ENCODE measurements at places on chromosomes 5 and 9.
A peak's percentile ranks its signal among the peaks of the same experiment; 100 is the strongest.

DNA sequence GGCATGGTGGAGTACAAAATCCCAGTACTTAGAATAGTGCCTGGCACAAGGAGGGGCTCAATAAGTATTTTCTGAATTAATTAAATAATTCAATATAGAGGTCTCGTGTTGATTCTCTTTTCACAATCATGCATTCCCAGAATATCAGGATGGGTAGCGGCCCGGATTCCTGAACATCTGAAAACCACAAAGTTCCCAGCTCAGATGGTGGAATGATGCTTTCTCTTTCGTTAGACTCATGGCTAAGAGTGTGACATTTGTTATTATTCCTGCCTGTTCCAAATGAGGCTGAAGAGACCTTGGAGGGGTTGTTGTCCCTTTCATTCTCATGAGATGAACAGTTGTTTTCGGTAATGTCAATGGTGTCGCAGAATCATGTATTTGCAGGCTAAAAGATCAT, 95.4 kb upstream of the LIFR start:
- DNase-seq, result no peak

DNA sequence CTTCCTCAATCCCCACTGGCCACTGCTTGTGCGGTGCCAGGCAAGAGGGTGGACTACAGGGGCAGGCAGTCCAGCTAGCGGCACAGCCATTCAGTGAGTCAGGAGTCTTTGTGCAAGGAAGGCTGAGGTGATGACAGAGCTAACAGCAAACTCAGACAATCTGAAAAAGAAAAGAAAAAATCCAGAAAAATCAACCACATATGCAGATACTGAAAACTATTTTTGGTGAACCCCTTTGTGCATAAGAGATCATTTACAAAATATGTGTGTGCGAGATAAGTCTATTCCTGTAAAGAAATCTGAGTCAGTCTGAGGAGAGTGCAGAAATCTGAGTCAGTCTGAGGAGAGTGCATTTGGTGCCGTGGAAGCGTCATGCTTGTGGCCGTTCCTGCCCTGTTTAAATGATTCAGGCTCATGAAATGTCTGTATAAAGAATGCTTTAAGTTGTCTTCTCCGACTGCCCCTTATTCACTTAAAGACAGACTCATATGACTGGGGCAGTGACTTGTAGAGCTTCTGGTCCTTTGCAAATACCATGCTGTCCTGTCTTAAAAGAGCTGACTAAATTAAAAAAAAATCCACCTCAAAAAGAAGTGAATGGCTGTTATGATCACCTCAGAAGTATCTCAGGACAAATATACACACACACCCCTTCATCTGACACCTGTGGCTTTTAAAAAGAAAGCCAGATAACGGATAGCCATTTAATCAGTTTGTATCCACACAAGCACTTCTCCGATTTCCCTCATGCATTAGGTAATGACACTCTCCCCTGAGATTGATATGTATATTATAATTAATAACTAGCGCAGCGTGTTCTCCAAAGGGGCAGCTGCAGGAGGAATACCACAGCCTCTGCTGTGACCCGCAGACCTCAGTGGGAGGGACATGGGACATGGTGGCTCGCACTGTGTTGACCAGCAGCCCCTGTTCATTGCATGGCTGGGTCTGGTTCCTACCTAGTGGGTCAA, 47.3 kb downstream of the TRIO start:
- DNase-seq, result peak; percentile 99

GRCh38 chr5:139268364-139269202, 25.0 kb upstream of the MATR3 start:
- no peak for DNase-seq

DNA sequence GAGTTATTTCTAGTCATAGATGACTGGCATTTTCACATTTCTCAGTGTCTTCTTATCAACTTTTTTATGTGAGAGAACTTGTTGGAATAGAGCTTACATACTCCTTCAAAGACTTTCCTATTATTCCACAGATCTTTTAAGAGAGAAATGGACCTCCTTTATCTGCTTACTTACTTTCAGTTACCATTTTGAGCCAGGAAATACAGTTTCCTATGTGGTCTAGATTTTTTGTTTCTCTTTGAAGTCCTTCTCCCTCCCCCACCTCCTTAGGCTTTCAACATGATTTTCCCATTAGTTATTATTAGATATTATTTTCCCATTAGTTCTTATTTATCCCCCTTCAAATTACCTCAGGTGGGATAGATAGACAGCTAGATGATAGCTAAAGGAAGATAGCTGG, 289.1 kb upstream of the ITGA1 start:
- DNase-seq, result no peak

DNA sequence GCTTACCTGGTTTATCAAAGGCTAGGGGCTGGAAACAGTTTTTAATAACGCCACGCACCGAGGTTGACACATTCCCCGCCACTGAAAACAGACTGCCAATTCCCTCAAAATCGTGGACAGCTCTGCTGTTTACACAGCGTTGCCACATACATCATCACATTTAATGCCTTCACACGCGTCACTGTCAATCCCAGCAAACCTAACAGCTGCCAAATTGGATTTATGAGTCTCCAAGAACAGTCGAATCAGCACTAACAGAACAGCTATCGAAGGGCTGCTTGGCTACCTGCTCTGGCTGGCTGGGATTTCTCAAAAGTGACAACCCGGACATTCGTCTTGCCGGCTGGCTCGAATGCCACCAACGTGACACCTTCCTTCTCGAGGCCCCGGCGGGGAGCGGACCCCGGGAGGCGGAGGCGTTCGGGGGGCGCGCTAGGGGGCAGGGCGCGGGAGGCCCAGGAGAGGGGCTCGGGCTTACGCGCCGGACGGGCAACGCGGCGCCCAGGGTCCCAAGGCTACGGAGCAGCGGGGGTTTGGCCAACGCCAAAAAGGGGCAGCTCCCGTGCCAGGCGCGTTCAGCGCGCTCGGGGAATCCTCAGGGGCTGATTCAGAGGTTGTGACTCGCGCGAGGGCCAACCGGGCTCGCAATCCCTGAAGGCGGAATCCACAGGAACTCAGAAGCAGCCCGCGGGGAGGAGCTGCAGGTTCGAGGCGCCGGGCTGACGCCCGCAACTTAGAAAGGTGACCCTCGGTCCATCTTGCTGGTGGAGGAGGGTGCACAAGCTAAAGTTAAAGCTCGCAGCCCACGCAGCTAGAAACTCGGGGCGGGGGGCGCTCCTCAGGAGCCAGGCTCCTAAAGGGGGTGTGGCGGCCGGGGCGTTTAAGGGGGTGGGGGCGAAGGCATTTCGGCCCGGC, 1.2 kb downstream of the CDC14B start:
- DNase-seq, result peak; percentile 54

DNA sequence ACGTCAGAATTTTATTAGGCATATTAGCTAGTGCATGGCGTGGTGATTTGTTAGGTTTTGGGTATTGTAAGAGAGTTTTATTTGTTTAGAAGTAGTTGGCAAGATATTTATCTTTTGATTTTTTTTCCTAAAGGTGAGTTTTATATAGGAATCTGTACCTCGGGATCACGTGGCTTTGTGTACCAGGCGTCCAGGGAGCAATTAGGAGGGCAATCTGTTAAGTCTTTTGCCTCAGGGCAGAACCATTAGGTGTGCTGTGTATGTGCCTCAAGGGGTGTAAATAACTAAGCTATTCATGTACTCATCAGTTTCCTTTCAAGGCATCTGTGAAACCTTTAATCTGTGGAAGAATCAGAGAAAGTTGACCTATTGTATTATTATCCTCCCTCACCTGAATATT, 39.4 kb downstream of the ZSWIM6 start:
- no peak for DNase-seq

DNA sequence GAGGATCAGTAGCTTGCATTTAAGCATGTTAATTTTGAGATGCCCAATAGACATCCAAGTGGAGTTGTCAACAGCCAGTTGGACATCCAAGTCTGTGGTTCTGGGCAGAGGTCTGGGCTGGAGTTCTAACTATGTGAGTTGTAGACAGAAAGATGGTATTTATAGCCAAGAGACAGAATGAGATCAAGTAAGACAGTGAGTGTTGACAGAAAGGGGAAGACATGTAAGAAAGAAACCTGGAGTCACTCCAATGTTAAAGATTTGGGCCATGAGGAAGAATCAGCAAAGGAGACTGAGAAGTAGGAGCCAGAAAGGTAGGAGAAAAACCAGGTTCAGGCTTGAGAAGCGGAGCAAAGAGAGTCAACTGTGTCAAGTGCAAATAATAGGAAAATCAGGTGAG, 95.5 kb upstream of the PUM3 start:
- DNase-seq, result no peak

- no peak for DNase-seq
These were observed 83.5 kb downstream of the TMEM174 start for GRCh38 chr5:73256462-73256861.

GRCh38 chr5:79225026-79225425, 10.9 kb upstream of the JMY start:
- DNase-seq, result peak; percentile 82

DNA sequence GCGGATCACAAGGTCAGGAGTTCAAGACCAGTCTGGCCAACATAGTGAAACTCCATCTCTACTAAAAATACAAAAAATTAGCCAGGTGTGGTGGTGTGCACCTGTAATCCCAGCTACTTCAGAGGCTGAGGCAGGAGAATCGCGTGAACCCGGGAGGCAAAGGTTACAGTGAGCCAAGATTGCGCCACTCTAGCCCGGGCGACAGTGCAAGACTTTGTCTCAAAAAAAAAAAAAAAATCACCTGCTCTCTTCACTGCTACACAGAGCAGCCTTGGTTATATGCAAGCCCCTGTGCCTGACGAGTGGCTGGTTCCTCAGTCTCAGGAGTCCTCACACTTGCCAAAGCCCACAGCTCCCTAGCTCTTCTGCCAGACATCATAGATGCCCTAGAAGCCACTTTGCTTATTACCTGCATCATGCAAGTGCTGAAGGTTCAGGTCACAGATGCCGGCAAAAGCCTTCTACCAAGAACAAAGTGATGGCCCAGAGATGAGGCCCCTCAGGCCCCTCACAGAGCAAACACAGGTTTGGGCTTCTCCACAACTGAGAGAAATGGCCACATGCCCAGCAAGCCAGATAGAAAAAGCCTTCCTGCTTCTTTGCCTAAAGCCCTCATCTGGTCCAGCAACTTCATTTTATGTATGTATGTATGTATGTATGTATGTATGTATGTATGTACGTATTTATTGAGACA, 176.4 kb downstream of the AUH start:
- DNase-seq, result no peak

GRCh38 chr5:81038495-81038894, 78.3 kb downstream of the RASGRF2 start:
- no peak for DNase-seq

DNA sequence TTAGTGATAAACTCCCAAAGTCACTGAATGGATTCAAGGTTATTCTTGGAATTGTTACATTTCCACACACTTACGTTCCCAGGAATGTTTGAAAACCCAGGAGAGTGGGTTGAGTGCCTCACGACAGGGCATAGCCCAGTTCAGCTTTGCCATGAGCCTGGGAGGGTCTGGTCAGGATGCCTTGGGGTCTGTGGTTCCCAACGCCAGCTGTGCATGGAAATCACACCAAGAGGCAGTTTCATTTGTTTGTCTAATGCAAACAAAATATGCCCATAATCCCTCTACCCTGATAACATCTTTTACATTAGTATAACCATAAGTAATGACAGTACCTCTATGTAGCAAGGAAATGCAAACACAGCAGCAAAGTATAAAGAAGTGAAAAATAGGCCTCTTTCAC, 25.3 kb upstream of the MSX2 start:
- no peak for DNase-seq

- DNase-seq, result peak; percentile 15
These were observed 1.1 kb upstream of the DAP start for GRCh38 chr5:10761933-10762775.

GRCh38 chr9:14242150-14242805, 71.7 kb downstream of the NFIB start:
- no peak for DNase-seq

GRCh38 chr9:69260161-69260560, 64.9 kb upstream of the ENTREP1 start:
- no peak for DNase-seq

DNA sequence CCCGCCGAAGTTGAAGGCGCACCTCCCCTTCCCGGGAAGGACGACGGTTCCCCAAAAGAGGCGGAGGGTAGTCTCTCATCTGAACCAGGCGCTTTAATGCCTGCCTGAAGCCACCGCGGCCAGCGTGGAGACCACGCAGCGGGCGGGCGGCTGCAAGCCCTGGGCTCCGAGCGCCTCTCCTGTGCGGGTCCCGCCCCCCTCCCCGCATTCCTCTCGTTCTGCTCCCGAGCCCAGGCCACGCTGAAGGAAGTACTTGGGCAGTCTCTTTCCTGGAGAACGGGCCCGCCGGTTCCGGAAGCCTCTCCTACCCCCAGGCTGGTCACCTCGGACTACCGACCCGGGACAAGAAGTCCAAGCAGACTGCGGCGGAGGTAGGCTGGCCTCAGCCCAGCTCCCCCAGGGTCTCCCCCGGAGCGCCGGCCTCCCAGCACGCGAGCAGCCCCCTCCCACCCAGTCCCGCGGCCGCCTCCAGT, 571 bp downstream of the PPIC start:
- DNase-seq, result peak; percentile 29

DNA sequence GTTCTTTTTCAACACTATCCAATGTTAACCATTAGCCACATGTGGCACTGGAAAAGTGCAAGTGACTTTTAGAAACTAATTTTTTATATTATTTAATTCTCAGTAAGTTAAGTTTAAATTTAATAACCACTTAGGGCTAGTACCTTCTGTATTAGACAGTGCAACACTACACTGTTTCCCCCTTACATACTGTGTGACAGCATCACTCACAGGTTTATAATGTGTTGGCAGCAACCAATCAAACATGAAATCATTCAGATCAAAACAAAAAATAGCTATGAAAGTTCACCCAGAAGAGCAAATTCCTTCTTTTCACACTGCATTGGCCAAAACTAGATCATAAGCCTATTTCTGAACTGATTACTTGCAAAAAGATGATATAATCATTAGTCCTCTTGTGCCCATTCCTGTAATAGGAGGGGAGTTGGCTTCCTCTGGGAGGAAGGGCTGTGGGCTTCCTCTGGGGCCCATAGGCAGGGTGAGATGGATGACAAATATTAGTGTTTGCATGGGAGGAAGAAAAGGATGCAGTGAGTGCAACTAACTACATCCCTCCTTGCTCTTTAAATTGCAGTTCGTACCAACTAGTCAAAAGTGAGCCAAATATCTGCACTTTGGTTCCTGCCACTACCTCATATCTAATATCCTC, 708.1 kb upstream of the RGMB start:
- DNase-seq, result peak; percentile 52

- no peak for DNase-seq
These were observed 84.3 kb downstream of the SMIM23 start for GRCh38 chr5:171869956-171870355.

GRCh38 chr9:68495247-68495646, 45.4 kb downstream of the TMEM252 start:
- no peak for DNase-seq

- DNase-seq, result no peak
These were observed 12.5 kb downstream of the ST8SIA4 start for GRCh38 chr5:100890461-100891008.

- no peak for DNase-seq
These were observed 3.4 kb upstream of the HMCN2 start for GRCh38 chr9:130262061-130262745.

DNA sequence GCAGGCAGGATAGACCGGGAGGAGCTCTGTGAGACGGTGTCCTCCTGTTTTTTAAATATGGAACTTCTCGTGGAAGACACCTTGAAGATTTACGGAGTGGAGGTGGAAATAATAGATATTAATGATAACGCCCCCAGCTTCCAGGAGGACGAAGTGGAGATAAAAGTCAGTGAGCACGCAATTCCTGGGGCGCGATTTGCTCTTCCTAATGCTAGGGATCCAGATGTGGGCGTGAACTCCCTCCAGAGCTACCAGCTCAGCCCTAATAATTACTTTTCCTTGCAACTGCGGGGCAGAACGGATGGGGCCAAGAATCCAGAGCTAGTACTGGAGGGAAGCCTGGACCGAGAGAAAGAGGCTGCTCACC, 621 bp downstream of the PCDHGA11 start:
- DNase-seq, result no peak
